HepG2 (cell line): ENCODE measurements at places on chromosomes 5 and 9.

- no peak for DNase-seq
These were observed 27.6 kb downstream of the MTX3 start for GRCh38 chr5:79963261-79964061.

DNA sequence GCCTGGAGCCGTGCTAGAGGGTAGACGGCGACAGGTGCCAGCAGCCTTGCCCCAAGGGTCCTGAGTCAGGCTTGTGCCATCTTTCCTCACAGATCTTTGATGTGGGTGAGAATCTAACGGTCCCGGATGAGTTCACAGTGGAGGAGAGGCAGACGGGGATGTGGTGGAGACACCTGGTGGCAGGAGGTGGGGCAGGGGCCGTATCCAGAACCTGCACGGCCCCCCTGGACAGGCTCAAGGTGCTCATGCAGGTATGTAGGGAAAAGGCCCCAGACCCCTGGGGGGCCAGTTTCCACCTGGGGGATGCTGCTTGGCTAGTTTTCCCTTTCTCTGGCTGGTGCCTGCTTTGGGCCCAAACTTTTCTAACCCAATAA lies 24.0 kb downstream of the PTGES2 start:
- DNase-seq = peak; percentile 41

DNA sequence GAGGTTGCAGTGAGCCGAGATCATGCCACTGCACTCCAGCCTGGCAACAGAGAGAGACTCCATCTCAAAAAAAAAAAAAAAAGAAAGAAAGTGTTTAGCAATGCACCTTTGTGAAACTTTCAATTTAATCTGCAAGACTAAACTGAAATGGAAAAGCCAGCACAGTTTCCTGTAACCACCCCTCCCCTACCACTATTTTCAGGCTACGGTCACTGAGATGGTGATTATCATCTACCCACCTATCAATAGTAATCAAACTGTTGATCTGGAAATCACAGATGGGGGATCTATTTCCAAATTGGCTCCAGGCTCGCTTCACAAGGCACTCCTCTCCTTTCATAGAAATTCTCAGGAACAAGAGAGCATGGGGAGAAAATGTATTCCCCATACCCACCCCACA lies 30.6 kb upstream of the IL7R start:
- no peak for DNase-seq

DNA sequence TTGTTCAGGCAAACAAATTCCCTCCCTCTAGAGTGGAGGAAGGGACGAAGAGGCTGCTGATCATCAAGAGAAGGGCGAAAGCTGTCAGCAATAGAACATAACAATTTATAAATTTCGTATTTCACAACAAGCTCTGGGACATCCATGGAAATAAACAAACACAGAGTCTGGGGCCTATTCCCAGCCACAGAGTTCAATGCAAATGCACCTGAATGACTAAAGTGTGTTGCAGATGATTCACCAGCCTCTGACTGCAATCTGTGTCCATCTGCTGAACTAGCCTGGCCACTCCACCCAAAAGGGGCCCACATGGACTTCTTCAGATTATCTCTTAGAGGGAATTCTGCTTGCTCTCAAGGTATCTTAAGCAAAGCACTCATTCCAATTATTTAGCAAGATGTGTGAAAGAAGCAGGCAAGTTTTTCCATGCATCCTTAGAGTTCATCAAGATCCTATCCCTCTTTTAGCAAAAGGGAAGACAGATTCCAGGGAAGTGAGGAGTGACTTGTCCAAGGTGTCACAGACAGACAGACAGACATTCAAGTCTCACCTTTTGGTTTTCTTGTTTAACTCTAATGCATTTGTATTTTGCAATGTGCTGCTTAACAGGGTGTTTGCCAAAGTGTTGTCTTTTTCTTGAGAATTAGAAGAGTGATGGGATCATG lies 307.8 kb upstream of the PAPPA start:
- no peak for DNase-seq

DNA sequence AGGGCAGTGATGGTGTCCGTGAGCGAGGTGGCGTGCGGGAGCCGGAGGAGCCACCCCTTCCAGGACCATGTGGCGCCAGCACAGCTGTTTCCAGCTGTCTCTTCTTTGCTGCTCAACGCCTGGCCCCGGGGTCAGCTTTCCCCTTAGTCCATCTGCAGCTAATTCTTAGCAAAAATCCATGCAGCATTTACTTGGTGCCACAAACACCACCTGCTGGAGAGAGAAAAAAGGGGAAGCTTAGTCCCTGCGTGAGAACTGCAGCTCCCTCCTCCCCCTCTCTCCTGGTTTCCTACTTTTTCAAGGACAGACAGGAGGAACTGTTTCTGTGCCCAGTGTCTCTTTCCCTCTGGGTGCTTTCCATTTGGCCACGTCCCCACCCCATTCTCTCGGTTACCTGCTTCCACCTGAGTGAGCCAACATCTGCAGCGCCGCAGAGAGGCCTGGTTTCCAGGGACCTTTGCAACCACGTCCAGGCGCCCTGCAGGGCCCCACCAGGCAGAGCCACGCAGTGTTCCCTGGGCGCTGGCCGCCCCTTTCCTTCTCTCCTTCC lies 3.4 kb downstream of the SLC6A19 start:
- peak; percentile 71 for DNase-seq

GRCh38 chr9:126695186-126695585 lies 81.5 kb downstream of the LMX1B start:
- no peak for DNase-seq

- no peak for DNase-seq
These were observed 40.5 kb upstream of the CTSL start for GRCh38 chr9:87685441-87685840.

DNA sequence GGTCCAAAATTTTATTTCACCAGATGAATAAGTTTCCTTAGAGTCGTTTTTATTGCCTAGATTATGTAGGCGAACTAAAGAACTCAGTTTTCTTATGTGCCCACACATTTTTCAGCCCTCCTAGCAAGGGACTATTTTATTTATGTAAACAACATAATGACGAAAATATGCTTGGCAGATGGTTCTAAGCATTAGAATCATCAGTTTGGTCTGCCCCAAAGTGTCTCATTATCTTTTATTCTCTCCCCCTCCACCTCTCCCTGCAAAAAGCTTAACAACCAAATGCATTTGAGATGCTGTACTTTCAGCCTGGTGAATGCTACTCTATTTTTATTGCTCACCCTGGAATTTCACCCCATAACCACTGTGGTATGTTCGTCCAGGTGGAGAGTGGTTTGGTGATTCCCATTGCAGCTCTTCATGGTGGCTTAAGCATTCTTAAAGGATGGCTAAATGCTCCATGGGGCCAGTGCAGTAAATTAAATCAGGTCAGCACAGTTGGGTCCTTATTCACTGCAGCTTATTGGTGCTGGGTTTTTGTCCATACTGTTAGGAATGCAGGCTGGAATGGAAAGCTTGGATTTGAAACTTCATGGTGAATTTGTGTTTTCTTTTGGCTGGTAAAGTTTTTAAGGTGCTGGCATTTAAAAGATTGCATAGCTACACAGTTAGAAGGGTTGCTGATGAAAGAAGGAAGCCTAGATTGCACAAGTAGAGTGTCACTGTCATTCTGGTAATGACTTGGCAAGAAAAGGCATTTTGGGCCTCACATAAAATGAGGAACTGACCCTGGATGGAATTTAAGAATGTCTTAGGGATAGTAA lies 39.2 kb downstream of the TLE4 start:
- no peak for DNase-seq

- DNase-seq = no peak
These were observed 152.5 kb downstream of the PRKACG start for GRCh38 chr9:68861436-68861835.

DNA sequence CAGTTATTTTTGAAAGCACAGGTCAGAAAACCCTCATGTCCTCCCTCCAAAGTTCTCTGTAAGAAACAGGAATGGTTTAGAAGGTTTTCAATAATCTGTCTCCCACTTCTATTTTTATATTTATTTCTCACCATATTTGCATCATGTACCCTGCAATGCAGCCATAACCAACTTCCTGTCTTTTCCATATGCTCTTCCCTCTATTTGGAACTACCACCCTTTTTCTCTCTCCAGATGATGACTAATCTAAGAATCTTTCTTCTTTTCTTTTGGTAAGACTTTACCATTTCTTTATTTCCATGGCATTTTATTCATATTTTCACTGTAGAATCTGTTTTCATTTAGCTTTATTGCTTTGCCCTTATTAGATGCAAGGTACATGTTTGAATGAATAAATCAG lies 33.9 kb downstream of the MAN2A1 start:
- DNase-seq = no peak

DNA sequence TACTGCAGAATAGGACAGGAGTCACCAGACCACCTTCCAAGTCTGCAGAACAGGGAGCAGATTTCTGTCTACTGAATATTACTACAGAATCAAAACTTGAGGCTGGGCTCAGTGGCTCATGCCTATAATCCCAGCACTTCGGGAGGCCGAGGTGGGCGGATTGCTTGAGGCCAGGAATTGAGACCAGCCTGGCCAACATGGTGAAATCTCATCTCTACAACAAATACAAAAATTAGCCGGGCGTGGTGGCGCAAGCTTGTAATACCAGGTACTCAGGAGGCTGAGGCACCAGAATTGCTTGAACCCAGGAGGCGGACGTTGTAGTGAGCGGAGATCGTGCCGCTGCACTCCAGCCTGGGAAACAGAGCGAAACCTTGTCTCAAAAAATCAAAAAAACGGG lies 710.8 kb upstream of the WWC1 start:
- no peak for DNase-seq

GRCh38 chr9:1273859-1274258 lies 223.7 kb downstream of the DMRT2 start:
- no peak for DNase-seq

DNA sequence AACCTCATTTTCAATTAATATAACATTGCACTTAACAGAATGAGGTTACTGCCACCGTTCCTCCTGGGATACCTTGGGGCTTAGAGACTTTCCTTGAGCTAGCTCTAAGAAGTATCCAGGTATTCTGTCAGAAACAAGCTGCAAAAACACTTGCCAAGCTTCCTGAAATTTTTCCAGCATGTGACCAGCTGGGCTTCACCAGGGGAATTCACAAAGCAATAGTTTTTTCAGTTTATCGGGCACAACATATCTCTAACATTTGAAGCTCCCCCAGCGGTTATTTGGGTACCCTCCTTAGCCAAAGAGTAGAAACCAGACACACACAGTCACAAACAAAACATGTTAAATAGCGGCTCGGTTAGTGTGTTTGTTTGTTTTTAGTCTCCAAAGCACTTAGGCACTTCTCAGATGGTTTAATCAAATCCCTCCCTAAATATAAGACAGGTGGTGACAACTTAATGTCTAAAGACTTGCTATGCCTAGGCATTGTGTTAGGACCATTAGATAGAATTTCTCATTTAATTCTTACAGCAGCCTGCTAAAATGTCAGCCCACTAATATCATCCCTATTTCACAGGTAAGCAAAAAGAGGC lies 278.2 kb downstream of the GLIS3 start:
- no peak for DNase-seq

DNA sequence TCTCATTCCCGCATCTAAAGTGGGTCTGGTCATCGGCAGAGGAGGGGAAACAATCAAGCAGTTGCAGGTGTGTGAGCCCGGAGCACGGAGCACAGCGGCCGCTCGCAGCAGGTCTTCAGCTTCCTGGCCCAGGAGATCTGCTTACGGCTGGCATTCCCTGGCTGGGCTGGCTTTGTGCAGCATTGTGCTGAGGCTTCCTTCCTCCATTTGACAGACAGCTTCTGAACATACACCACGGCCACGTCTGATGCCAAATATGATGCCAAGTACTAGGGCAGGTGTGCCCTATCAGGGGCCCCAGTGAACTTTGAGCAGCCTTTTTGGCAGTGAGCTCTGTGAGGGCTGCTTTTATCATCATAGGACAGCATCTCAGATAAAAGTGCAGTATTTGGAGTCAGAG lies 37.1 kb downstream of the FUBP3 start:
- no peak for DNase-seq

GRCh38 chr5:174376726-174377373 lies 331.3 kb downstream of the NSG2 start:
- DNase-seq = no peak
